ENCODE measurements at places on chromosomes 11 and 22.

GRCh38 chr11:65083134-65083833 lies 556 bp downstream of the CDCA5 start:
- DNase-seq = peak; percentile 59

- DNase-seq = no peak
These were observed 16.7 kb upstream of the PHF21B start for GRCh38 chr22:45026511-45026910.

DNA sequence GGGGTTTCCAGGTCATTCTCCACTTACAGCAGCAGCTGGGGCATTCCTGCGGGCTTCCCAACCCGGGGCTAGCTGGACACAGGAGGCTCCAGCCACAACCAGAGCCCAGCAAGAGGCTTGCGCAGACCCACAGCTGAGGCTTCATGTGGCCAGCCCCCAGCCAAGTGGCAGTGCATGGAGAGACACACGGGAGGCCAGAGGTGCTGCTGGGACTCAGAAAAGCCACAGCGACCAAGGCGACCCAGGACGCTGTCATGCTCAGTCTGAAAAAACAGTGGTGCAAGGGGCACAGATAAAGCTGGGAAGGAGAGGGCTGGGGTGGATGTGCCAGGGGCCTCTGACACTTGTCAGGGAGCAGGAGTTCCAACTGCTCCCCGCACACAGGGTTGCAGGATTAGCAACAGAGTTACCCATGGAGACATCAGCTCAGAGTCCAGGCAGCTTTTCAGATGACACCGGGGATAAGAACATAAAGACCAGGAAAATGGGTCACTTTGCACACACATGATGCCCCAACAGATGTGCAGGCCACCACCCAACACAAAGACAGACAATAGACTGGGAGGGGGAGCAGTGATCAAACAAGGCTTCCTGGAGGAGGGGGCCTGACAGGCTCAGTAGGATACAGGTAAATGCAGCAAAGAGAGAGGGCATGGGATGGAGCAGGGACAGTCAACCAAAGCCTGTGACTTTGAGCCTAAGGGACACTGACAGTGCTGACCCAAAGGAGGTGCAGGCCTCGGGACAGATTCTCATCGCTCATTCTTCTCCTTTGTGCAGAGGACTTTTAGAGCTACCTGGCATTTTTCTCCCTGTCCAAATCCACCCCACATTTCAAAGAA lies 6.9 kb upstream of the NEAT1 start:
- no peak for DNase-seq

GRCh38 chr11:12067796-12068357 lies 42.5 kb upstream of the MICAL2 start:
- DNase-seq = no peak

DNA sequence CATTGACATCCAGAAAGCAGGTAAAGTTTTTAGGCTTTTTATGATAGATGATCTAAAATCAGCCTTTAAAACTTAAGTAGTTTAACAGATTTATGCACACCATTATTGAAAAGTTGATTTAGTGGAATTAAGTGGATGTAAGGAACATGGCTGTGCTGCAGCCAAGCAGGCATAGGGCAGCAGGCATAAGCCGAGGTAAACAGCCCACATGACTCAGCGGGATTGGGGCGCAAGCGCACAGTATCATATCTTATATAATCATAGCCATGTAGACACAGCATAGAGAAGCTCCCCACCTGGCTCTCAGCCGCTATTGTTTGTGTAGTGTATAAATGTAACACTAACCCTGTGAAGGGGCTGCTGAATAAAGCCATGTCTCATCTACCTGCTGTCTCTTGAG lies 157.5 kb downstream of the WNT11 start:
- DNase-seq = peak; percentile 33

GRCh38 chr22:49972163-49973017 lies 11.8 kb downstream of the PIM3 start:
- no peak for DNase-seq

- no peak for DNase-seq
These were observed 25.7 kb upstream of the GLYAT start for GRCh38 chr11:58757439-58757838.

- DNase-seq = no peak
These were observed 56.2 kb downstream of the SLC22A12 start for GRCh38 chr11:64647019-64647779.

DNA sequence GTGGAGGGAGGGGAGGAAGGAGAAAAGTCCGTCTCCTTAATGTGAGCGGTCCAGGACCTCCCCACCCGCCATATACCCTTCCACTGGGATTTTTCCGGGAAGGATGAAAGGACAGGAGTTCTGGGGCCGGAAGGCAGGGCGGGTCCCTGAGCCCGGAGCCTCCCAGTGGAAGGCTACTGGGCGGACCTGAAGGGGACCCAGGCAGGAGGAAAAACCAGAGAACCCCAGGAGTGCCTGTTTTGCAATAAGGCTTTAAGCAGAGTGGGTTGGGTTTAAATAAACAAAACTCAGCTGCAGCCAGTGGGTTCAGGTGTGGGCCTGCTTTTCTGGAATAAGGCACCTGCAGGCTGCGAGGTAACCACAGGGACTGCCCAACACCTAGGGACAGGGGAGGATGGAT lies 1.7 kb upstream of the CELSR1 start:
- DNase-seq = no peak

- DNase-seq = no peak
These were observed 32.7 kb downstream of the RIBC2 start for GRCh38 chr22:45446216-45446615.

GRCh38 chr11:50074161-50074560 lies 41.5 kb downstream of the OR4C45 start:
- DNase-seq = no peak

DNA sequence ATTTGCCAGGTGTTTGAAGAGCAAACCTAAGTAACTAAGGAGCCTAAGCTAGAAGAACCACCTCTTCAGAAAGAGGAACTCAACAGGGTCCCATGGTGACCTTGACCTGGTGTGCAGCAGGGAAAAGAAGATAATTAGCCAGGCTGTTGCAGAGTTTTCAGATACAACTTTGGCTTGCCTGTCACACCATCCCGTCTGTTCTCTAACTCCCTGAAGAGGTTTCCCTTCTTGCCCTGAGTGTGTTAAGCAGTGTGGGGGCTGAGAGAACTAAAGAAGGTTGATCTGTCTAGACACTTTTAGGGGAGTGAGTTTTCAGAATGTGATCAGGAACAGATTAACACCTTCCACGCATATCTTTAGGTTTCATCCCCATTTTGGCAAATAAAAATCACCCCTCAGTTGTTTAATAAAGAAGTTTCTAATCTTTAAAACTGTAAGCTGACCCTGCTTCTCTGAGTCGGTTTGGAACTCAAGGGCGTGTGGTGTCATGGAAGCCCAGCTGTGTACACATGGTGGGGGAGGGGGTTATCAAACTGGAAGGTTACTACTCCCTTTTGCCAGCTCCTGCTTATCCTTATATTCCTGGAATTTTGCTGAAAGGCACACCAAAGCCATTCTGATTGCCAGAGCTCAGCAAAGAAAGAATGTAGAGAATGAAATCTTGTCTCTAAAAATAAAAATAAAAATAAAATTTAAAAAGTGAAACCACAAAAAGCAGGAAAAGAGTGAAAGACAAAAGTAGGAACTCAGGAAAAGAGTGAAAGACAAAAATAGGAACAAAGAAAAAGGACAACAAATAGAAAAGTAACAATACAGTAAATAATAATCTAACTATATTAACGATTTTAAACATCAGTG lies 70.2 kb downstream of the DBX1 start:
- no peak for DNase-seq

DNA sequence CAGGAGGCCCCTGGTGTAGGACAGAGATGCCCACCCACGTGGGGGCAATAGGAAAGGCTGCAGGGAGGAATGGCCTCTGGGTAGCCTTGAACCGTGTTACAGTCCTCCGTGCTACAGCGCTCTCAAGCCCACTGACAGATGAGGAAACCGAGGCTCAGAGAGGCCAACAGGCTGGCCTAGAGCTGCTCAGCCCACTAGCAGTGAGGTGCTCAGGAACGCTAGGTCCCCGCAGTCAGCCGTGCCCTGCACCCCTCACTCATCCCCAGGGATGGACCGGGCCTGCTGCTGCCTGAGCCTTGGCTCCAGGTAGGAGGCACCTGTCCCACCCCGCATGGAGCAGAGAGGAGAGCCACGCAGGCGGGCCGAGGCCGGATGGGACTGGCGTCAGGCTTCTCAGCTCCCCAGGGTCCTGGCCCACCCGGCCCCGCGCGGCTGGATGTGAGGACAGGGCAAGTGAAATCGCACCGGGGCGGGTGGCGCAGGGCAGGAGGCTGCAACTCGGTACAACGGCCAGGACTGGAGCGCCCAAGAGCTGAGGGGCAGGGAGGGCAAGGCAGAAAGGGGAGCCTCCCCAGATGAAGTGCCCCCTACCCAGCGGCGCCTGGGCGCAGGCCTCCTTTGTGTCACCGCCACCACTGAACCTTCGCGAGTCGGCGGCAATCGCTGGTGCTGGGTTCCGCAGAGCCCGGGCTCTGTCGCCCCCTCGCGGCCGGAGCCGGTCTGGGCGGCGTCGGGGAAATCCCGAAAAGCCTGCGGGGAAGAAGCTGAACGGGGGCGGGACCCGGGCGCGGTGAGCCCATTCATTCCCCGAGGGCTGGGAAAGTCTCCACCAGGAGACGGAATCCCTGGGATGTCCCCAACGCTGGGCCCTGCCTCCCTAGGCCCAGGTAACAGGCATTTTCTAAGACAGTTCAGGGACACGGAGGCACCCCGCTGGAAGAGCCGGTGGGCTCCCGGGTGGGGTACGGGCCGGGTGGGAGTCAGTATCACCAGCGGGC lies 8.4 kb upstream of the SLC2A11 start:
- DNase-seq = peak; percentile 77

DNA sequence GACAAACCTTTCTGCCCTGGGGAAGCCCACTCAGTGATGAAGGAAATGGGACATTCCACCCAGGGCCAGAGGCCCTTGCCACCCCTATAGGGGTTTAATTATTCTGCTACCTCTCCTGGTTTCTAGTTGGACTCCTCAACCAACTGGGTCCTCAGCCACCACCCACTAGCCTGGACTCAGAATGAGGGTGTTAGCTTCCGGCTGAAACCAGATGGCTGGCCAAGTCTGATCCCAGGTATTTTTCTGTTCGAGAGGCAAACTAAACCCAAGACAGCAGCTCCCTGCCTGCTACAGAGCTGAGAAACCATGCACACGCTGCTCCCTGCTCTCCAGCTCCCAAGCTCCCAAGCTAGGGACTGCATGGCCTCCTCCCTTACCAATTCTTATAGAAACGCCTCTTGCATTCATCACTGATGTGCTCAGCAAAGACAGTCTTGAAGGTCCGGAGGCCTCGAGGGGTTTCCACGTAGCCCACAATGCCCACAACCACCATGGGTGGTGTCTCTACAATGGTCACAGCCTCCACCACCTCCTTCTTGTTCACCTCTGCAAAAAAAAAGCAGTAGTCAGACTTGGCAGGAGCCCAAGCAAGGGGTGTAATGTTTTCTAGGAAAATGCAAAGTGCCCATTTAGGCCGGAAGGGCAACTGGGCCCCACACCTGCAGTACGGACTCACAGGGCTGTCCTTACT lies 2.2 kb downstream of the RPL3 start:
- peak; percentile 63 for DNase-seq

- DNase-seq = no peak
These were observed 33.9 kb upstream of the MN1 start for GRCh38 chr22:27835446-27835845.

- DNase-seq = no peak
These were observed 521.9 kb downstream of the INSC start for GRCh38 chr11:15636521-15637089.

GRCh38 chr22:19760058-19760950 lies at the start of gene TBX1:
TSS of gene TBX1 (plus strand) at chr22:19760778. CDS start at chr22:19760844, 66 bp downstream.
- DNase-seq = no peak

DNA sequence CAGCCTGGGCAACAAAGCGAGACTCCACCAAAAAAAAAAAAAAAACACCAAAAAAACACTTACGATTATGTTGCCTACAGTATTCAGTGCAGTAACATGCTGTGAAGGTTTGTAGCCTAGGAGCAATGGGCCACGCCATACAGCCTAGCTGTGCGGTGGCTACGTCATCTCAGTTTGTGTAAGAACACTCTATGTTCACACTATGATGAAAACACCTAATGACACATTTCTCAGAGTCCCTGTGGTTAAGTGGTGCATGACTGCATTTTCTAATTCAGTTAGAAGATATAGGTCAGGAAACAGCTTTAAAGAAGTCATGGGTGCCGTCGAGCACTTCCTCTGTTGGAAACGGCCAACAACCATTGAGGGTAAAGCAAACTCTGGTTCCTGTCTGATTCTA lies 75.7 kb upstream of the ANO1 start:
- no peak for DNase-seq

DNA sequence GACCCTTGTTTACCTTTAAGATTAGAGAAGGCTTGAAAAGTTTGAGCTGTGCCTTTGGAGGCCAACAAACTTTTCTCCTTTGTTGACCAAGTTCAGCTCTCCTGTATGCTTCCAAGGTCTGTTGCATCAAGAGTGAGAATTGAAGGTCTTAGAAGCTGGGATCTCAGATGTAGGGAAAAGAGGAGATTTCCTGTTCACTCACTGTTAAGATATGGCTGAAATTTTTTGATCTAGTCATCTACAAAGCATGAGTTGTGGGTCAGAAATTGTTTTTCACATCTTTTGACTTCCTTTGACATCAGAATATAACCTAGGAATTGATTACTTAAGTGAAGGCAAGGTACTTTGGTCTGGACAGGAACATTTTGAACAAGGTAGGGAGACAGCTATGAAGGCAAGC lies 12.1 kb downstream of the OR51B4 start:
- DNase-seq = no peak

DNA sequence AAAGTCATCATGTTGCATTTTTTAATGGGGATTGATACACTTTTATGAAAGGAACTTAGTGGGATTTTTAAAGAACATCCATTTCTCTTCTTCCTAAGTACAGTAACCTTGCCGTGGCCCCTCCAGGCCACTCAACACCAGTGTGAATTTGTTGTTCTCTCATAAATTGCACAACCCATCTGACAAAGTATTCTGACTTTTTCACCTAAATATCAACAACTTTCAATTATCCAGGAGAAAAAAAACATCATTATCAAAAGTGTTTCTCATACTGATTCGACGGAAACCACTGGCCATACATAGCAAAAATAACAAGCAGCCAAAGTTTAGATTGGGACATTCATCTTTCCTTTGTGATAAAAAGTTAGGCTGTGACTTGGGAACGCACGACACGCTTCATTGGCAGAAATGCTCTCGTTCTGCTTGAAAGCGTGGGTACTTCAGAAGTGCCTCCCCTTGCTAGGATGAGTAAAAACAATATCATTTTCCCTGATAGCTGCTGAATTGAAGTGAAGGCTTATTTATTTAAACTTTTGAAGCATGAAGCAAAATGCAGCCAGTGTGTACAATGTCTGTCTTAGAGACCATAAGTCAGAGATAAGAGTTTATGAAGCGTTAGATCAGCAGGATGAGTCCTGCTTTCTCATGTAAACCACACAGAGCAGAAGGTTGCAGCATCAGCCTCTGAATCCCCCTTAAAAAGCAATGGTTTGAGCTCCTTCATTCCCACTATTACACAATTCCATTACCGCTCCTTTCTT lies 20.6 kb upstream of the EIF3M start:
- no peak for DNase-seq

GRCh38 chr22:48744283-48744641 lies 1083.4 kb downstream of the BRD1 start:
- DNase-seq = no peak
